Tibial nerve (tissue), 4 donors: ENCODE measurements at places on chromosomes 1 and 21. TPM values are rescaled to one million over a fixed set of nuclear protein-coding genes. Genes with fewer than 3 reads are reported as not detected.

The TNFRSF8 gene
- total RNA-seq: 0.84 TPM

GRCh38 chr1:16984717-16985116 lies 4.3 kb upstream of the MFAP2 start:
- DNase-seq: peak; percentile 30

The SDHC gene
- 144 TPM for total RNA-seq

DNA sequence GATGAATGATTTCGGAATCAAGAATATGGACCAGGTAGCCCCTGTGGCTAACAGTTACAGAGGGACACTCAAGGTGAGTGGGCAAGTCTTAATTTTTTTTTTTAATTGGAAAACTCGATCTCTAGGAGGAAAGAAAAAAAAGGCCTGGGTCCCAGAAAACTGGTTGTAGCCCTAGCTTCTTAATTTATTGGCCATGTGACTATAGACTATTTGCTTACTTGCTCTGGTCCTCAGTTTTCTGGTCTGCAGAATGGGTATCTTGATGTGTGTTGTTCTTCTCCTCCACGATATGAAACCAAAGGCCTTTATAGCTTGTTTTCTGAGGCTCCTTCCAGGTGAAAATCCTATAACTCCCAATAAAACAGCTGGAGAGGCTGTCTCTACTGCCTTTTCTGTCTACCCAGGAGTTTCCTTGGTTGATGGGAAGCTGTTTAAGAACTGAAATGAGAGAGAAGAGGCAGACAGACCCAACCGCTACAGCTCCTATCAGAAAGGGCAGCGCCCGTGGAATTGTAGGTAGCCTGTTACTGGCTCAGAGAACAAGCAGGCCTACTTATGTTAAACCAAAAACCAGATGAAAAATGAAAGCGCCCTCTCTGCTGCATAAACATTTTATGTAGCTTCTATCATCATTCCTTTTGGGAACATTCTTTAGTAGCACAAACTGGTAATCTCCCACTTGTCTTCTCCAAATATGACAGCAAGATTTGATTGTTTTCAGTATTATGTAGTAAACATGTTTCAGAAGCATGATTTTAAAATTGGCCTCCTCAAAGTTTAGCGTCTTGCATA lies 4.5 kb downstream of the ETS2 start:
- no peak for DNase-seq

The TNFAIP8L2 gene
- 4.4 TPM for total RNA-seq

The DNASE2B gene
- not detected for total RNA-seq

- DNase-seq: no peak
These were observed 120.0 kb upstream of the ZNF644 start for GRCh38 chr1:91141858-91142257.

The TNFRSF18 gene
- not detected for total RNA-seq

DNA sequence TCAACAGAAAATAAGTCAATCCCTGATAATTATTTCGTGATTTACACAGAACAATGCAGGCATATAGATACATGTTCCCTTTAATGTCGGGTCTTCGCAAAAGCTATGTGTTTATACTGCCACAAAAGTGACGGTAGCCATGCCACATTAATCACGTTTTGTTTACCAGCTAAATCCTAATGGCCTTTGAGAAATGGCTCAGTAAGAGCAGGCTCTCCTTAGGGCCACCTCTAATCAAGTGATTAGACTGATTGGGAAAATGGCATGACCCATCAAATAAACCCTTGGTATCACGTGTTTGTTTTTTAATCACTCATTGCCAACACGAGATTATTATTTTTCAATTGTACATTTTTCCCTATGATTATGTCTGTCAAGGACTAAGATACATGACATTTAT lies 102.0 kb upstream of the USP25 start:
- no peak for DNase-seq

DNA sequence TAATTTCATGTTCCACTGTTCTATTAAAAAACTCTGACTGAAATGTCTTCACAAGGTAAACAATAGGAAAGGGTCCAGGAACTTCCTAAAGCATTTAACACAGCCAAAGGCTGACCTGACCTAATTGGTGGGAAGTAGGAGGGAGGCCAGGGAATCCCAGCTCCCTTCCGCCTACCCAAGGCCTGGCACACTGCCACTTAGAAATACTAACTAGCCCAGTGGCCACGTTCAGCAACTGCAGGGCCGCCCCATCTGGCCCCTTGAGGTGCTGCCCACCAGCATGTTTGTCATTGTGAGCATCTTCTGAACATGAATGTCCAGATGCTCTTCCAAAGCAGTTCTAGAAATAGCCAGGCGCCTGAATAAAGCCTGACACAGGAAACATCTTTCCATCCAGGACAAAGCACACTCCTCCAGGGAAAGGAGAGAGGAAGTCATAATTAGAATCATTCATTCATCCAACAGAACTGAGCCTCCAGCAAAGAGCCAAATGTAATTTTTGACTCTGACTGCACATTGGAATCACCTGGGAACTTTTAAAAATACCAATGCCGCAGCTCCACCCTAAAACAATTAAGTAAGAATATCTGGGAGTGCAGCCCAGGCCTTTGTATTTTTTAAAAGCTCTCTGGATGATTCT lies 44.6 kb upstream of the BCL9 start:
- DNase-seq: no peak

GRCh38 chr1:53089478-53090226 lies 27.6 kb downstream of the PODN start:
- no peak for DNase-seq

- no peak for DNase-seq
These were observed 23.7 kb downstream of the RGS2 start for GRCh38 chr1:192832492-192832891.

GRCh38 chr1:7678491-7679158 lies 92.5 kb upstream of the VAMP3 start:
- DNase-seq: no peak

The CNKSR1 gene
- total RNA-seq: 5.7 TPM

DNA sequence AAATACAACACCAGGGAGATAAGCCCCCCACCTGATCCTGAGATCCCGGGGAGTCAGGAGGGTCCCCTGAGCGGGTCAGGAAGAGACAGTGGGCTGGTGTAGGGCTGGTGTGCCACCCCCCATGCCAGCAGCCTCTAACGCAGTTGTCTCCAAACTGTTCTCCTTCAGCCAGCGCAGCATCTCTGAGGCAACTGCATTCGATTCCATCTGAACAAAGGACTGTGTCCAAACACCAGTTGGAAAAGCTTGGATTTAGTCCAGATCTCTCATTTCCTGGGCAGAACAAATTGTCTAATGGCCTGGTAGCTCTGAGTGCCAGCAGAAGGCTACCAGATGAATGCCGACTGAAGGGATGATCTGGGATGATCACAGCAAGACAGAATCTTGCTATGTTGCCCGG lies 44.1 kb upstream of the EIF4G3 start:
- no peak for DNase-seq

DNA sequence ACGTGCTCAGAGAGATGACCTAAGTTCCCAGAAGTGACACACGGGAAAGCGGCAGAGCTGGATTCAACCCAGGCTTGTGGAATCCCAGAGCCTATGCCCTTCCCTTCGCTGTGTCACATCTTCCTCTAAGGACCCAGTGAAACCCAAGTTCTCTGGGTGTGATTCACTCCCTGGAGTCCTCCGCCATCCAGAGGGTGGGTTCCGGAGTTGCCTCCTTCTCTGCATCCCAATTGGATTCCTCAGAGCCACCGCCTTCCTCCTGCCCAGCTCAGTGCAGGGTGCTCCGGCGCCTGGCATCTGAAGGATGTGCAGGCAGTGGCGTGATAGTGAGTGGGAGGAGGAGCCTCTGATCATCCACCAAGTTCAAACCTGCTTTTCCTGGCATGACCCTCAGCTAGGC lies 20.7 kb upstream of the RCC2 start:
- DNase-seq: no peak

The HRNR gene
- not detected for total RNA-seq

The RGS8 gene
- not detected for total RNA-seq

GRCh38 chr1:70117046-70117445 lies 88.3 kb downstream of the LRRC40 start:
- DNase-seq: no peak
